ENCODE measurements at places on chromosomes 1 and 21. TPM values are rescaled to one million over a fixed set of nuclear protein-coding genes. Genes with fewer than 3 reads are reported as not detected.

GRCh38 chr1:243939167-243939848 lies 89.3 kb upstream of the AKT3 start:
- H3K4me1 ChIP-seq = no peaks in the 10 kb centered on the region
- H3K4me3 ChIP-seq = no peak overlapping the region
- peaks cover 4% of the 10 kb centered on the region for H3K27me3 ChIP-seq
- no peak for DNase-seq
- peaks cover 10% of the 10 kb centered on the region for H3K36me3 ChIP-seq
- no peak overlapping the region for H3K27ac ChIP-seq

DNA sequence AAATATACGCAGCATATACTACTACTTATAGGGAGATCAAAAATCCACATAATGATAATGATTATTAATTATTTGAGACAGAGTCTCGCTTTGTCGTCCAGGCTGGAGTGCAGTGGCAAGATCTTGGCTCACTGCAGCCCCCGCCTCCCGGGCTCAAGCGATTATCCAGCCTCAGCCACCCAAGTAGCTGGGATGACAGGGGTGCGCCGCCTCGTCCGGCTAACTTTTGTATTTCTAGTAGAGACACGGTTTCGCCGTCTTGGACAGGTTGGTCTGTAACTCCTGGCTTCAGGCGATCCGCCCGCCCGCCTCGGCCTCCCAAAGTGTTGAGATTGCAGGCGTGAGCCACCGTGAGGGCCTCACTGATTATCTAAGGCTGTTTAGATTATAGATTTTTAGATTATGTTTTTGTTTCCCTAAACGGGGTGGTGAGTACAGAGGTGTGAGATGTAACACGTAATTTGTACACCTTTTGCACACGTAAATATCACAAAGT lies 548 bp upstream of the SLC25A33 start:
- DNase-seq = no peak
- H3K4me3 ChIP-seq = peak overlapping the region; percentile 90
- H3K36me3 ChIP-seq = peaks cover 2% of the 10 kb centered on the region
- peaks cover 38% of the 10 kb centered on the region for H3K4me1 ChIP-seq

The PPIAL4G gene
- total RNA-seq = 2.6 TPM

GRCh38 chr1:92816732-92817131 lies 15.1 kb upstream of the RPL5 start:
- no peak overlapping the region for H3K27ac ChIP-seq
- peaks cover under 1% of the 10 kb centered on the region for H3K36me3 ChIP-seq
- DNase-seq = no peak
- no peak overlapping the region for H3K4me3 ChIP-seq

- peaks cover 11% of the 10 kb centered on the region for H3K4me1 ChIP-seq
- peak within 1 kb of the TSS; percentile 38 for H3K27ac ChIP-seq
- H3K4me3 ChIP-seq = peak within 1 kb of the TSS; percentile 74
Measured at GRCh38 chr1:20717452-20718342, at the start of gene KIF17. KIF17 (minus strand) TSS chr1:20718007; CDS start chr1:20717706, 301 bp downstream.

GRCh38 chr1:100606438-100606837 lies 68.5 kb downstream of the GPR88 start:
- H3K27me3 ChIP-seq = peaks cover 10% of the 10 kb centered on the region
- H3K36me3 ChIP-seq = no peaks in the 10 kb centered on the region
- H3K4me3 ChIP-seq = no peak overlapping the region
- no peaks in the 10 kb centered on the region for H3K4me1 ChIP-seq
- no peak for DNase-seq

DNA sequence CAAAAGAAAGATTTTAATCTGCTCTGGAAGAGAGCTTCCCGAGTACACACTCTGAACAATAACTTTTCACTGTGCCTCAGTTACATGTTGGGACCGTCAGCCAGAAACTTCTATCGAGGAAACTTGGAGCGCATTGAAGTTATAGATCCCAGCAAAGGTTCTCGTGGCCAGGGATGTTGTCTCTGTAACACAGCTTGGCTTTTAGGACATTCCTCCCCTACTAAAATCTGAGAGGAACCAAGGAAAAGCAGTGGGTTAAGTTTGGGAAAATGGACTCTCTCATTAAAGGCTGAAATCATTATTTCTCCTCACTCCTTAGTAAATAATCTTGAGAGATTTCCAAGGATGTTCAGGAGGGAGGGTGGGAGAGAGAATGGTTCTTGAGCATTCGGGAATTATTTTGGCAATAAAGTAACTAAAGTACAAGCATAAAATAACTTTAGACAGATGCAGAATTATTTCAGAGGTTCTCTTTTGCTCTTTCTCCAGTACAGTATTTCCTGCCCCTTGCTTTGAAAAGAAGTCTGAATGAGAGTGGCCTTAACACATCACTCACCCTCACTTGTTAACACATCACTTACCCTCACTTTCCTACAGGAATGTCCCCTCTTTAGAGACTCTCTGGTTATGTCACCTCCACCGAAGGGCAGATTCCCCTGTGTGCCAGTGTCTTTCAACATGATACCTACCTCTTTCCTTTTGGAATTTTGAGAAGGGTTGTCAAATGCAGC lies 1.8 kb upstream of the NFIA start:
- H3K4me3 ChIP-seq = peak overlapping the region; percentile 85
- peaks cover 13% of the 10 kb centered on the region for H3K27me3 ChIP-seq
- peak overlapping the region; percentile 98 for H3K27ac ChIP-seq
- peaks cover 31% of the 10 kb centered on the region for H3K4me1 ChIP-seq
- DNase-seq = no peak

- H3K4me1 ChIP-seq = no peaks in the 10 kb centered on the region
- no peak overlapping the region for H3K27ac ChIP-seq
- no peak for DNase-seq
- H3K27me3 ChIP-seq = peaks cover 2% of the 10 kb centered on the region
- H3K36me3 ChIP-seq = no peaks in the 10 kb centered on the region
Measured at GRCh38 chr1:85363092-85363491, 86.7 kb upstream of the BCL10 start.

DNA sequence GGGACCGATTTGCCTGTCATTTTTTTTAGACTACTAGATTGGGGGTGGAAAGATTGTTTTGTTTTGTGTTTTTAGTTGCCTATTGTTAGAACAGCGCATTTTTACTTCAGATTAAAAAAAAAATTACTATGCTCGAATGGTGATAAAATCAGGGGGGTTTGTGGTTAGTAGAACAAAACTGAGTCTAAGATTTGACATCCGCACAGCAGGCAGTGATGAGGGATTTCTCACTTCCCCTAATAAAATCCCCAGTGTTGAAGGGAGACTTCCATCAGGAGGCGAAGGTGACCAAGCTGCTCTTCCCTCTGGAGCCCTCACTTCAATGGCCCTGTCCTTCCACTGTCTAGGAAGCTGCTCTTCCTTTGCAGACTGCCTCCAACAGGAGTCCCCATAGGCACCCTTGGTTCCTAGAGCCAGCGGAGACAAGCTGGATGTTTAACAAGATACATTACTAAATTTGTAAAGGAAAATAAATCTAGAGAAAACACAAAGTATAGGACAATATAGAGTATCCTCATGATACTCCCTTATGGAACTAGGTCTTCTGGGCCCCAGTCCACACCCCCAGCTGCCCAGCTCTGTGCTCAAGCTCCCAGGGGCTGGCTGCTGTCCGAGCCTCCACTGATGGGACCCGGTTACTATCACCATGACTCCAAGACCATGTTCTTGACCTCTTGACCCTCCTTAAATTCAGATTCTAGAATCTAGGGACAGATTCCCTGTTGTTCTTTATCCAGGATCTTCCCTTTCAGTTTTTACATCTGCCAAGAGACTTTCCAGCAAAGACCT lies 31.0 kb downstream of the TENT5C start:
- no peak overlapping the region for H3K4me3 ChIP-seq
- H3K27ac ChIP-seq = no peak overlapping the region
- peaks cover 16% of the 10 kb centered on the region for H3K4me1 ChIP-seq
- no peaks in the 10 kb centered on the region for H3K36me3 ChIP-seq
- DNase-seq = no peak

DNA sequence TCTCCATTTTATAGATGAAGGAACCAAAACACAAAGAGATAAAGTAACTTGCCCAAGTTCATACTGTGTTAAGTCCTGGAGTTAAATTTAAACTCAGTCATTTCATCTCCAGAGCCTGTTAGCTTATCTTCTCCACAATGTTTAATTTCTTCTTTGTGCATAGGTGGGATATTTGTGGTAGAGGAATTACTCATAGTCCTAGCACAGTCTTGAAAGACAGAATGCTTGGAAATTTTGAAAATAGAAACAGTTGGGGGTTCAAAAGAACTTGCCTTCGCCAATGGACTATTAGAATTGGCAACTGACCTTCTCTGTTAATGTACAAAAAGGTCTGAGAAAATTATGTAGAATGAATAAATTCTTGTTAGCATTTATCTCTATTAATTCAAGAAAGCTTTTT lies 832.0 kb upstream of the PRMT6 start:
- no peaks in the 10 kb centered on the region for H3K27me3 ChIP-seq
- no peak overlapping the region for H3K27ac ChIP-seq
- no peaks in the 10 kb centered on the region for H3K4me1 ChIP-seq
- no peaks in the 10 kb centered on the region for H3K36me3 ChIP-seq
- DNase-seq = no peak

DNA sequence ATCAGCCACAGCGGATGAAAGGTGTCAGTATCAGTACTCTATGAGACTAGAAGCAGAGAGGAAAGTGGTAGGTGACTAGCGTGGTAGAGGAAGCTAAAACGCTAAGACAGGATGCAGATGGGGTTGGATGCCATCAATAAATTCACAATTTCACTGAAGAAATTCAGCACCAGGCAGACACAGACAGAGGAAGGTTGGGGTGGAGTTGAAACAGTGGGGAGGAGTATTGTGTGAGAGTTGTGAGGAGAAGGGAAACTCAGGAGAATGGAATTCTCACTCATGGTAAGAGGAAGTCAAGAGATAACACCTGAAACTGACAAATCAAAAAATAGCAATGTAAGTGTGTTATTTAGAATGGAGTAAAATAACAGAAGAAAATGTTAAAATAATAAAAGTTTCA lies 208.5 kb upstream of the DAB1 start:
- peaks cover 14% of the 10 kb centered on the region for H3K27me3 ChIP-seq
- no peak overlapping the region for H3K27ac ChIP-seq
- no peaks in the 10 kb centered on the region for H3K4me1 ChIP-seq
- DNase-seq = no peak
- H3K36me3 ChIP-seq = no peaks in the 10 kb centered on the region

The GABPA gene
- total RNA-seq = 34.2 TPM

GRCh38 chr1:220497220-220497947 lies 30.6 kb upstream of the MARK1 start:
- no peaks in the 10 kb centered on the region for H3K36me3 ChIP-seq
- DNase-seq = no peak
- H3K27me3 ChIP-seq = peaks cover 12% of the 10 kb centered on the region
- H3K4me3 ChIP-seq = no peak overlapping the region
- no peaks in the 10 kb centered on the region for H3K4me1 ChIP-seq

The RCSD1 gene
- total RNA-seq = 149 TPM

GRCh38 chr1:33372162-33372561 lies 51.3 kb upstream of the A3GALT2 start:
- no peak overlapping the region for H3K4me3 ChIP-seq
- H3K4me1 ChIP-seq = peaks cover 9% of the 10 kb centered on the region
- no peaks in the 10 kb centered on the region for H3K36me3 ChIP-seq
- H3K27me3 ChIP-seq = no peaks in the 10 kb centered on the region

The ATG4C gene
- total RNA-seq = 18.3 TPM

DNA sequence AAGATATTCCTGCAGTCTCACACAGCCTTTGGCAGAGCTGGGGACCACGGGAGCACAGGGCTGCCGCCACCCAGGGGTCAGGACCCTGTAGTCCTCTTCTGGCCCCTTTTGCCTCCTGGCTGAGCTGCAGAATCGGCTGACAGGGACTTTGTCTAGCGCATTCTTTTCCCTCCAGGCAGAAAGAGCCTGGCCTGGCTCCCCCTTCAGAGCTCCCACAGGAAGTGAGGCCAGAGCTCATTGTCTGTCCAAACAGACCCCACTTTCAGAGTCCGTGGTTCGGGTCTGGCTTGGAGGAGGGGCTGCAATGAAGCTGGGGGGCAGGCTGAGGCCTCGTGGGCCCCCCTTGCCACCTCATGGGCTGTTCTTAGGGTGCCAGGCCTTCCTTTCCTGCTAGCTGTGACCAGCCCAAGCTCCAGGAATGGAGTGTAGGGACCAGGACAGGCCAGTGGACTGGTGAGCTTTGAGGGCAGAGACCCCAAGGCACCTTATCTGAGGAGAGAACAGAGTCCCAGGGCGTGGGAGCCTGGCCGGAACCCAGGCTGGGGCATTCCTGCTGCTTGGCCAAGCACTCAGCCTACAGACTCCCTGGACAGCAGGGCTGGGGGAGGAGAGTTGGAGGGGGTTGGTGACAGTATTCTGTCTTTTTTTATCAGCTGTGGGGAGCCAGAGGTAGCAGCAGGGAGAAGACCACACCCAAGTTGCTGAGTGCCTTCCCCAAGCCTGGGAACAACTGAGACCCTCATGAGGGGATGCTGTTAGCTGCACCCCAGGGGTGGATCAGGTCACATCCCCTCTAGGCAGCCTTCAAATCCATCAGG lies 4.7 kb downstream of the CELSR2 start:
- no peaks in the 10 kb centered on the region for H3K36me3 ChIP-seq
- no peaks in the 10 kb centered on the region for H3K27me3 ChIP-seq
- H3K4me3 ChIP-seq = no peak overlapping the region
- H3K27ac ChIP-seq = no peak overlapping the region

DNA sequence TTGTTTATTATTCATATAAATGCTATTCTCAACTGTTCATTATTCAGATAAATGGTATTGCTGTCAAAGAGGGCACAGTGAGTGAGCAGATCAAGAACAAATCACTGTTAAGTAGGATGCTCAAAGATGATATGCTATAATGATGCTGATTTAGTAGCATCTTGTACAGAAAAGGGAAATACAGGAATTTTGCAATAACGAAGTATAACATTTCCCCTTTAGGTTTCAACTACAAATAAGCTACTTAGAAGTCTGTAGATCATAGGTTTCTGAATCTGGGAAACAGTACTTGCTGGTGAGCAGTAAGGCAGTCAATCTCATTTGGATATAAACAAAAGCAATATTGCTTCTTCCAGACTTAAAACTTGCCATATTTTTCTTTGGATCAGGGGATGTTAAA lies 27.3 kb upstream of the RCOR3 start:
- H3K4me3 ChIP-seq = no peak overlapping the region
- H3K36me3 ChIP-seq = no peaks in the 10 kb centered on the region
- peaks cover 30% of the 10 kb centered on the region for H3K4me1 ChIP-seq

GRCh38 chr21:32337206-32337605 lies 38.6 kb downstream of the MRAP start:
- H3K27me3 ChIP-seq = no peaks in the 10 kb centered on the region
- H3K27ac ChIP-seq = no peak overlapping the region
- DNase-seq = no peak
- H3K36me3 ChIP-seq = peaks cover 21% of the 10 kb centered on the region
- no peak overlapping the region for H3K4me3 ChIP-seq

DNA sequence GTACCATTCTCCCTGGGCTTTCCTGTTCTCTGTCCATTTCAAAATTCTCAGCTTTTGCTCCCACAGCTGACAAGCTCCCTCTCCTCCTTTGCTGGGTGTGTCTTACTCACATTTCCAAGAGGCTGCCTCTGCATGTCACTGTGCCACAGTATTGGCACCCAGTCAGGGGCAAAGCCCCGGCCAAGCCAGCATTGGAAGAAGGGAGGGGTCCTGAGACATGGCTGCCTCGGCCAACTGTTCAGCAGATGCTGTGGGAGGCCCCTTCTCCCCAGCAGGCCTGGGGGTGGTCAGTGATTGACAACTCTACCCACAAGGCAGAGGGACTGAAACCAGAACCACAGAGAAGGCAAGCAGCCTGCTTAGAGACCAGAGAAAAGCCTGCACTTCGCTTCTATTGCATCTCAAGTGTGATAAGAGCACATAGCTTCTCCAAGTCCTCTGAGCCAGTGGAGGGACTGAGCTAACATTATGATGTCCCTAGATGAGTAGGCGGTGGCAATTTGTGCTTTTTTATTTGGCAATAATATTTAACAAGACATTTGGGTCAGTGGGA lies 294.1 kb downstream of the SIPA1L2 start:
- H3K4me3 ChIP-seq = peak overlapping the region; percentile 77
- peaks cover 35% of the 10 kb centered on the region for H3K4me1 ChIP-seq
- no peak for DNase-seq
- H3K27ac ChIP-seq = peak overlapping the region; percentile 87
- H3K27me3 ChIP-seq = peaks cover 16% of the 10 kb centered on the region

The LMOD1 gene
- not detected for total RNA-seq

All from naive thymus-derived CD8-positive, alpha-beta T cell (primary cell).